ENCODE measurements at places on chromosomes 12 and 14.

GRCh38 chr12:90917431-90917830, 37.5 kb downstream of the CCER1 start:
- DNase-seq, result no peak

DNA sequence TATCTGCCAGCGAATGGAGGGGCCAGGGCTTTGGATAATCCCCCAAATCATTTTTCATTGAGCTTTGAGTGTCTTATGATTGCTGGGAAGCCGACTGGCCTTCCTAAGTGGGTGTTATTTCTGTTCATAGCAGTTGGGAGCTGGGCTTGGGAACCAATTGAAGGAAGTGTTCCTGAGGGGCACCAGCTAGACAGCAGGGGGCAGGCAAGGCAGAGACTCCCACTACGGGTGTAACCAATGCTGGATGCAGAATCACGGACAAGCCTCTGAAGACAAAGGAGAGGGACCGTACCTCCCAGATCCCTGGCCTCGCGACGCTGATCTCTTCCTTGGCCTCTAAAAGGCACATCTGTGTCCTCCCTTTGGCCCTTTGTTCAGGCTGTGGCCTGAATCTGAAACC, 149.0 kb upstream of the PRMT8 start:
- DNase-seq, result no peak

GRCh38 chr12:121917950-121918678, at the start of gene CFAP251:
TSS of gene CFAP251 (plus strand) at chr12:121918592. CDS start at chr12:121921306, 2,714 bp downstream.
- DNase-seq, result peak; percentile 93

DNA sequence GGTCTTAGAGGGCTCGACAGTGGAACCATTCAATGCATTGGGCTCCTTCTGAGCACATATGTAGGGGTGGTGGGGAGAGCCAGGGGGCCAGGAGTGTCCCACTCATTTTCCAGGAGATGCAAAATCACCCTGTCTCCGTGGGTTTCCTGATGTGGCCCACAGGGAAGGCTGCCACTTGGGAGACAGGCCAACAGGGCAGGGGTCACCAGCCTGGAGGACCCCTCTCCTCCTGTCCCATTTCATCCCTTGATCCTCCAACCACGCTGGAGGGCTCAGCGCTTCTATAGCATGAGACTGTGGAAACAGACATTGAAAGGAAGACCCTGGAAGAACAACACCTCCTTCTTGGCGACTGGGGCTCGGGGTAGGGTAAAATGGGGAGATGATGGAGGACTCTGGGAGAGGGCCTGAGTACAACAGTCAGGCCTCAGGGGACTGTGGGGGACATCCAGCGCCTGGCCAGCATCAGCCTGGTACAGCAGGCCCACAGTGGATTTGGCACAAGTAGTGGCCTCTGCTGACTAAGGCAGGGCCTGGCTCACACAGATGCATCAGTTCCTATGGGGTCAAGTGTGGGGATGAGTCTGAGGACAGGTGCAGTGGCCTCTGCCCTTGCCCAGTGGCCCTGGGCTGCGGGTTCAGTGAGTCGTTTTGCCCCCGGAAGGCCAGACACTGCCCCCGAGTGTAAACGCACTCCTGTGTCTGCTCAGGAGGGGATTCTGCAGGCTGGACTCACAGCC, 68.0 kb downstream of the PRIMA1 start:
- no peak for DNase-seq

GRCh38 chr14:26856876-26857518, 259.2 kb upstream of the NOVA1 start:
- DNase-seq, result no peak

GRCh38 chr12:24546661-24547060, 402.2 kb downstream of the BCAT1 start:
- no peak for DNase-seq

GRCh38 chr14:97866664-97867063, 1069.5 kb downstream of the VRK1 start:
- no peak for DNase-seq

DNA sequence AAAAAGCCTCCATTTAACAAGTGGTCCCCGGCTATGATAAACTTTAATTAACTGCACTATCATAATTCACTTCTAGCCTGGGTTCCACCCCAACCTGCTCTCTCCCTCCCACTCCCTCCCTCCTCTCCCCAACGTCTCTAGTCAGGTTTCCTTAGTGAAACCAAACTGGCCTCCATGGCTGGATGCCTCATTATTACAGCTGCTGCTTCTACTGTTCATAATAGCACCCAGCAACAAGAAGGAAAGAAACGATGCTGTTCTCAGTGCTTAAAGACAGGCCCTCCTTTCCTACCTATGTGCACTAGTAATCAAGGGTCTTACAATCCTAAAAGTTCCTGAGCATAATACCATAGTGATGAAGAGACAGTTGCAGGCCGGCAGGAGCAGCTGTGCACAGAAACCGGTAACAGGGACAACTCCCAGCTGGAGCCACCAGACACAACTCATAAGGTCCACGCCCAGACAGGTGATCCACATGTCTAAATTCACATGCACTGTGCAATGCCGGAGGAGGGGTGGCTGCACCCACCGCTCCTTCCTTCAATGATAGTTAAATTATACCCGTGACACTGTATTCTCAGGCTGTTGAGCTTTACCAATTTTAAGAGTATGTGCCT, 6.2 kb downstream of the IRF2BPL start:
- DNase-seq, result no peak

GRCh38 chr14:32925439-32925838, 13.2 kb upstream of the NPAS3 start:
- DNase-seq, result no peak

DNA sequence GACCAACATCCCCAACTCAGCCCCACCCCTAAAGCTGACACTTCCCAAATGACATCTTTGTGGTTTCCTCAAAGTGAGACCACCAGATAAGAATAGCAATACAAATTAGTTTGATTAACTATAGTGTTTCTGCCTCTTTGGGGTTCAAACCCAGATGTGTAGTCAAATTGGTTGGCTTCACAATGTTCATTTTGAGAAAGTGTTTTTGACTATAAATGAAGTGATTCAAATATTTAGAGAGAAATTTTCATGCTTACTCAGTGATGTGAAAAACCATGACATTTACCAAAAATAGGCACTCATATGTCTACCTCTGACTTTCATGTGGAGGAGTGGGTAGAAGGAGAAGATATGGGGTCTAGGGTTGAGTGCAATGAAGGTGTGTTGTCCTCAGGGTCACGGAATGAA, 218.4 kb downstream of the BCAT1 start:
- no peak for DNase-seq

DNA sequence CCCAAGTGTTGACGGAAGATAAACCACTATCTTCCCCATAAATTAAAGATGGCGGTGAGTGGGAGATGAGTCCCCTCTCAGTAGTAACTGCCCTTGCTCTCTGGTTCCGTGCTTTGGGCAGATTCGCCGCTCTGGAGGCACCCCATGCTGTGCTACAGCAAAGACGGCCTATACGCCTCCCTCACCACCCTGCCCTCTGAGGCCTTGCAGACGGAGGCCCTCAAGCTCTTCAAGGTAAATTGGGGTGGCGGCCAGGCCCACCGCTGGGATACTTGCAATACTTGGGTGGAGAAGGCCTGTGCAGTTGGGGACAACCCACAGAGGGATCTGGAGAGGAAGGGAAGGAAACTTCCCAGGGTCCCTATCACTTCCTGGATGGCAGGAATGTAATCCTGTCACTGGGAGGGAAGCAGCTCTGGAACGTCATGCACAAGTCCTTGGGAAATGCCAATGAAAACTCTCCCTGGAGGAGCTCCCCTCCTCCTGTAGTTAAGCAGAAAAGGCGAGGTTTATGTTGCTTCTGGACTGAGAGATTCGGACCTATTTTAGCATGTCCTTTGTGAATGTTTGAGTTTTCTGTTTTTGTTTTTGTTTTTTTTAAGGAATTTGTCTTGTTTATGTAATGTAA, 22.8 kb downstream of the PIGH start:
- no peak for DNase-seq

All from activated T-helper 9 cell treated with anti-CD3 and anti-CD28 coated beads, Interleukin-2, amount 50 U/mL, for 16 hours (primary cell).